Stimulated activated CD4-positive, alpha-beta T cell treated with anti-CD3 and anti-CD28 coated beads, Interleukin-12 subunit alpha, Interleukin-12 subunit beta, amount 100 ng/mL, for 24 hours (primary cell): ENCODE measurements at places on chromosomes 11 and 22.

DNA sequence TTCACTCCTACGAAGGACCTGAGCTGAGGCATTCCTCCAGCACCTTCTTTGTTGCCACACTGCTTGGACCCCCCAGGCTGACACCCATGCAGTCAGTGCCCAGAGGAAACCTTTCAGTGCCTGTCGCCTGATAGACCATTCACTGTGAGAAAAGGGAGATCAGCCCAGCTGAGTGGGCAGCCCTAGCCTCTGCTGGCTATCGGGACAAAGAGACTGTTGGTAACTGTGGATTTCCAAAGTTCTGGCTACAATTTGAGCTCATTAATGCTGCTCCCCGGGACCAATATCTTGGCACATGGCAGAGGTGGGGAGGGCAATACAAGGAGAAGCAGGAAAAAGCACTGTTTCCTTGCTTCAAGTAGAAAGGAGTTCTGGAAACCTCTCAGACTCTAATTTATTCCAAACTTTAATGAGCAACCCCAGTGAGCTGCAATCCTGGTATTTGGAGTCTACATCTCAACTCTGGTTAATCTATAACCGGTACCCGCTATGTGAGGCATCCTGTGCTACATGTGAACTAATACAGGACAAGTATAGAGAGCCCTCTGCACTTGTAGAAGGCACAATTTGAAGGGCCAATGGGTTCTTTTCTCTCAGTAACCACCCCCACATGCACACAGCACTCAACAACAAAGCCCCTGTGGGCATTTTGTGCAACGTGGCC, 200.7 kb upstream of the NCAM1 start:
- no peak for DNase-seq

GRCh38 chr22:25475257-25476022, 89.0 kb upstream of the GRK3 start:
- DNase-seq, result no peak

- DNase-seq, result no peak
Measured at GRCh38 chr22:22343581-22344296, 99.2 kb downstream of the VPREB1 start.

DNA sequence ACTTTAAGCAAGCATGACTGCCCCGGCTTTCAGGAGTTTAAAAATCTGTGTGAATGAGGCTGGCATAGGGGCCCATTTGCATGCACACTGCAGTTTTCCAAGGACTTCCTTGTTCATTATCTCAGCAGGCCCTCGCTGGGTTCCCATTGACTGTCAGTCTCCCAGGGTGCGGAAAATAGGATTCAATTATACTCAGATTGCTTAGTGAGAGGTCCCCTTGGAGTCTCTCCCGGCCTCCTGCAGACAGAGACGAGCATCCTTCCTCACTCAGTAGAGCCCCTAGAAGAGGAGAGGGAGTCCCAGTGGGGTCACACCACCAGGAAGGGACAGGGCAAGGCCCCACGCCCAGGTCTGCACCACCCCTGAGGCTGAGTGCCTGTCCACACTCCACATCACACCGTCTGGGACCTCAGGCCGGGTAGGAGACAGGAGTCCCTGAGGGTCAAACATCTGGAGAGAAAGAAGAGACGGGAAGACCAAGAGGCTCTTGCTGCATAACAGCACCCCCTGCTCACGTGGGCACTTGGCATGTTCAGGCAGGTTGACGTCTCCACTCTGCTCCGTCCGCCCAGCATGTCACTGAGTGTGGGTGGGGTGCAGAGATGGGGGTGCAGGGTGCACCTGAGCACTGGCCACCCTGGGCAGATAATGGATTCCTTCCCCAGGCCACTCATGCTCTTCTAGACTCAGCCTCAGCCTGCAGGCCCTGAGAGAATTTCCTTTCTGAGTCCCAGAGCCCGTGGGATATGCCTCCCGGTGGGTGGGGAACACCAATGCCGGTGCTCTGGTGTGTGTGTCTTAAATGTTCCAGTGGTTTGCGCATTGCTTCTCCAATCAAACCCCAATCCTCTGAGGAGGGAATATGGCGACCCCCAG, 58.8 kb downstream of the MCM5 start:
- no peak for DNase-seq

DNA sequence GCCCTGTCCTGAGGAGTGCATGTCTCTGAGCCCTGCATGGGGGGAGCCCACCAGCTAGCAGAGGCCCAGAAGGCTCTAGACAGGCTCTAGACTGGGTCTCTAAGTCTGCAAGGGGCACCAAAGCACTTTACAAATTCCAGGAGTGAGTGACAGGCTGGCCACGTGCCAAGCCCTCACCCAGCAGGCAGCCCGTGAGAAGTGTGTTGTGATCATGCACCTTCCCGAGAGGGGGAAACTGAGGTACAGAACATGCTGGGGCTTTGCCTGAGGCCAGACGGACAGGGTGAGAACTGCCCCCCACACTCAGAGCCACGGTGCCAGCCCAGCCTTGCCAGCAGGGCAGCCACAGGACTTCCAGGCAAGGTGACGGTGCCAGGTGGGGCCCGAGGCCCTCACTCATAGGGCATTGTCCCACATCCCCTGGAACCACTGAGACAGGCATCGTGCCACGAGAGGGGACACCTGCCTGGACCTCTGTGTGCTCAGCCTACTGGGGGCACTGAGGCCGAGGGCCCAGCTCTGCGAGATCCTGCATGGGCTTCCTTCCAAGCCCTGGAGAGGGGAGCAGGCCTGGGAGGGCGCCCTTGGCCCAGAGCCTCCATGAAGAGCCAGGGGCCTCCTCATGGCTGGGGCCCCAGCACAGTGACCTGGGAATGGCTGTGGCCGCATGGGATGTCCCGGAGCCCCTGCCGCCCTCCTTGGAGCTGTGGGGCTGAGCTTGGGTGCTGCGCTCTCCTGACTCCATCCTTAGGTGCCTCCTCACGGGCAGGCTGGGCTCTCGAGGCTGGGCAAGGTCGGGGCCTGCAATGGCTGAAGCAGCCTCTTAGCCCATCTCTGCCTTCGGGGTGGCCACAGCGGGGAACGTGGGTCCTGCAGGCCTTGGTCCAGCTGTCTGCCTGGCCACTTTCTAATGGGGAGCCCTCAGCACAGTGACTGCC, 121.5 kb downstream of the KCNQ1OT1 start:
- no peak for DNase-seq

DNA sequence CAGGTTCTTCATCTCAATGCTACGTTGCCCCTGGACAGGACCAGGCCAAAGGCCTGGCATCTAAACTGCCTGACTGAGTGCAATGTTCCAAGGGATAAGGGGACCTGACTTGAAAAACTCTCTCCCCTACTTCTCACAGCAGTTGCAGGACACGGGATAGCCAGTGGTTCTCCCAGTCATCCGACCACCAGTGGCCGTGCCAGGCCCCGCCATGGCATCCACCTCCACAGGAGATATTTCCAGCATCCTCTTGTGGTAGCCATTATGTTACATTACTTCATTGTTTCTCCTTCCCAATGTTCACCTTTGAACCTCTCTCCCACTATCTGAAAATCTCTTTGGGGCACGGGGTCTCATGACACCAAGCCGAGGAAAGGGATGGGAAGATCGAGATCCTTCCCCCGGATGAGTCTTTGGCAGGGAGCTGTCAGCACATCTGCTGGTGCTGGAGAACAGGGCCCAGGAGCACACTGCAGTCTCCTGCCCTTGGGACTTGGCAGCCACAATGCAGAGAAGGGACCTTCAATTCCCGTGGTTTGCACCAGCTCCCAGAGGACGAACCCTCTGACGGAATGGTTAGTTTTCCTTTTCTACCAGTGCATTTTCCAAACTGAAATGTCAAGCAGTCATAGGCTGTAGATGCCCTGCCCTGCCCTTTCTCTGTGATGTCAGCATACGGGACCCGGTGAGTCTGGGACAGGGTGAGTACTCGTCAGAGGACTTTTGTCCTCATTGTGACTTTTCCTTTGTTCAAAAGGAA, 121.2 kb downstream of the ETS1 start:
- DNase-seq, result no peak

DNA sequence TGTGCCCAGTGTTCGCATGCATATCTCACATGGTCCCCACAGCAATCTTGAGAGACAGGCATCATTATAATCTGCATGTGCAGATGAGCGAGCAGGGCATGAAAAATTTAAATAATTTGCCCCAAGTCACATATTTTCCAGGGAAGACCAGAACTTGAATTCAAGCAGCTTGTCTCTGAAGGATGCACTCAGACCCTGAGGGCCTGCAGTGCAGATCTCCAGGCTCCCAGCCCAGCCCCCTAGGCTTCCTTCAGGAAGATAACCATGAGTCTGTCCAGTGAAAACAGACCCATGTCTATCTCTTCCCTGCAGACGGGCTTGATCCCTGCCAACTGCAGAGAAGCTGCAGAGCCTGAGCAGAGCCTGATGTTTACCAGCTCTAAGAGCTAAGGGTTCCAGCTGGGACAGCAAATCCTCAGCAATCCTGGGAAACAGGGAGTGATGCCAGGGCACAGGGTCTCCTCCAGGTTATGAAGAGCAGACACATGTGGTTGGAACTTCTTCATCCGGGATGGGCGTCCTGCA, 55.1 kb downstream of the NAV2 start:
- DNase-seq, result no peak

- no peak for DNase-seq
Measured at GRCh38 chr11:97019754-97020153, 629.9 kb downstream of the JRKL start.

GRCh38 chr11:69644071-69644961, 3.4 kb downstream of the CCND1 start:
- no peak for DNase-seq

DNA sequence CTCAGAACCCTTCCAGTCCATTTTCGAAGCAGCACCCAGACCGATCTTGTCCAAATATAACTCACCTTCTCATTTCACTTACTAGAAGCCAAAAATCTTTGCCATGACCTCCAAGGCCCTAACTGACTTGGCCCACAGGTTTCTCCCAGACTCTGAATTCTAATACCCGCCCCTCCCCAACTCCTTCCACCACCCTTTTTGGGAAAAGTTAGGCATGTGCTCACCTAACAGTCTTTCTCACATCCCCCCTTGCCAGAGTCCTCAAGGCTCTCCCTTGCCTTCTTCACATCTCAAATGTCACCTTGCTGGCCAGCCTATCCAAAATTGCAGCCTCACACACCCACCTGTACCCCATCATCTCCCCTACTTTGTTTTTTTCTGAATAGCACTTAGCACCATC, 369.3 kb downstream of the NXPE2 start:
- no peak for DNase-seq

DNA sequence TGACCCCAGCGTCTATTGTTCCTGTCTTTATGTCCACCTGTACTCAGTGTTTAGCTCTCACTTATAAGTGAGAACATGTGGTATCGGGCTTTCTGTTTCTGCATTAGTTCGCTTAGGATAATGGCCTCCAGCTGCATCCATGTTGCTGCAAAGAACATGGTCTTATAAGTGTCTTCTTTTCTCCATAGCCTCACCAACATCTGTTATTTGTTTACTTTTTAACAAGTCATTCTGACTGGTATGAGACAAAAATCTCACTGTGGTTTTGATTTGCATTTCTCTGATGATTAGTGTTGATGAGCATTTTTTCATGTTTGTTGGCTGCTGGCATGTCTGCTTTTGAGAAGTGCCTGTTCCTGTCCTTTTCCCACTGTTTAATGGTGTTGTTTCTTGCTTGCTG, 21.7 kb upstream of the SLN start:
- no peak for DNase-seq

GRCh38 chr11:87878373-87878825, 296.8 kb downstream of the RAB38 start:
- no peak for DNase-seq

DNA sequence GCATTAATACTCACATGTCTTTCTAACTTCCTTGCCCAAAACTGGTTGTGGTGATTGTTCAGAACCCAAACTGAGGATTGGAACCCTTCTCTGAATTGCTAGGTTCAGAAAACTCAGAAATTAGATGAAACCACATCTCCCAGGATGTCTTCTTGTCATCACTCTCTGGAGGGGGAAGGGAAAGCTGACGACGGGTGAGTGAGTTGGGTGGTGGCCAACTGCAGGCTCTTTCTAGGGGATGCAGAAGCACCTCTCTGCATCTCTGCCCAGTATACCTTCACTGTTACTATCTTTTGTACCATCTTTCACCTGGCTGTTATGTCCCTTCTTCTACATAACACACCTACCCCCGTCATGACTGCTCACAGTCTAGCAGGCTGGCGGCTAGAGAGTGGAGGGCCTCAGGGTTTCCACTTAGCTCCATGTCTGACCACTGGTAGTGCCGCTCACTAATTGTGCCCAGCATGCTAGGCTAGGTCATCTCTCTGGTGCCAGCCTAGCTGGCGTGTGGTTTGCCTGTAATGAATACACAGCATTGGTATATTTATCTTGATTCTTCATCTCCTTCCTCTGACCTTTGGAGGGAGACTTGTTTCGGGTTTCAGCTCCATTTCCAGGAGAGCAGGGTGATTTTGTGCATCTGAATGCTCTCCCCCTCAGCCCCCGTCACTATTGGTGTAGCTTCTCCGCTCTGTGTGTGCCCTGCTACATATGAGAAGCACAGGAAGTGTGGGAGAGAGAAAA, 7.3 kb downstream of the GRAMD1B start:
- no peak for DNase-seq

DNA sequence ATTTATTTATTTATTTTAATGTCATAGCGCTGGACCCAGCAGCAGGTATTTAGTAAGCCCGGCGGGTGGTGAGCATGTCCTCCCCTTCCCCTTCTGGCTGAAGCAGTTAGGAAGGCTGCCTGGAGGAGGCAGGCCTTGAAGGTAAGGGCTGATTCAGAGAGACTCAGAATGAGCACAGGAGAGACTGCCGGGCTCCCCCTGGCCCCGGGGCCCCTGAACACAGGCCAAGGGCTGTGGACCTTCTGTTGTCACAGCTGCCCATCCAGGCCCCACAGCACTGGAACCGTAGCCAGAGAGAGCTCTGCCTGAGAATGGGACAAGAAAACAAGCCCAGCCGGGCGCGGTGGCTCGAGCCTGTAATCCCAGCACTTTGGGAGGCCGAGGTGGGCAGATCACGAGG, 52.8 kb downstream of the KCNJ4 start:
- no peak for DNase-seq
